ENCODE measurements at places on chromosomes 5 and 9.

GRCh38 chr5:170917113-170917512, 55.3 kb downstream of the RANBP17 start:
- DNase-seq, result no peak

DNA sequence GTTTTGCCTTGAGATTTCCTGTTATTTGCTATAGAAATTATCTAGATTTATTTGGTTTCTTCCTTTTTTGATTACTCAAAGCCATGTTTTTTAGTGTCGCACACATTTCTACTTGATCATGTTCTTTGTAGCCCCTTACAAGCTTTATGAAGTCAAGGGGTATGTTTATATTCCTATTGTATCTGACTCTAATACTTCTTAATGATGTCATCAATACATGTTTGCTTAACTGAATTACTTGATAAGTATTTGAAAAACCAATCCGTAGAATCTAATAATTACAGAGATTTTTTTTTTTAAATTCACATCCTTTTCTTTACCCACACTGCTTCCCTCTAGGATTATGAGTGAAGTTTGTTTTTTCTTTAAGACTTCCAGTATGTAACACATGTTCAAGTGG, 53.0 kb downstream of the CDC42SE2 start:
- DNase-seq, result no peak

DNA sequence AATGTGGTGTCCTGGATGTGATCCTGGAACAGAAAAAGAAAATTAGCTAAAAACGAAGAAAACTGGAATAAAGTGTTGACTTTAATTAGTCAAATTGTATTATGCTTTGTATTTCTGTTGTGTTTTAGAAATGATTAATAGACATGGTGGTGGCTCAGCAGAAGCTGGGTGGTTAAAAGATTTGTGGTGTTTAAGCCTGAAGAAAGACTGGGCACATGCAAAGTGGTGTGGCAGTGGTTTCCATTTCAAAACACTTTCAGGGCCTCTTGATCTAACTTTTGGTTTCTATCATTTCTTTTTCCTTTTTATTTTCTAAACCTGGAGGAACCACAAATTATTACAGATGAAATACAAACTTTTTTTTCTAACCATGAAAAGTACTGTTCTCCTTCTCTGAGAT, 44.1 kb downstream of the ADGRV1 start:
- no peak for DNase-seq

DNA sequence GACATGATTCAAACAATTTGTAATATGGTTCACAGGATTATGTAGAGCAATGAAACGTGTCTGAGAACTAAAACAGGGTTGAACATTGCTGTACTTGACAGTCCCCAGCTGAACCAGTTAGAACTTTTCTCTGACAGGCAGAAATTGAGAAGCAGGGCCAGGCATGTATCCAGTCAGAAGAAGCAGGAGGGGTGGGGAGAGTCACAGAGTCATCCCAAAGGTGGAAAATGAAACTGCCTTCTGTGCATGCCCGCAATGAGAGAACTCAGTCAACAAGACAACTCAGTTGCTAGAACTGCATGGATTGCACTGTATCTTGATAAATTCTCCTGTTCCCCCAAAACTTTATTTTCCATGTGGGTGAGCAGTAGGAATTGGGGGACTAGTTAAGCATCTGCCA, 72.9 kb upstream of the PRLR start:
- DNase-seq, result no peak

DNA sequence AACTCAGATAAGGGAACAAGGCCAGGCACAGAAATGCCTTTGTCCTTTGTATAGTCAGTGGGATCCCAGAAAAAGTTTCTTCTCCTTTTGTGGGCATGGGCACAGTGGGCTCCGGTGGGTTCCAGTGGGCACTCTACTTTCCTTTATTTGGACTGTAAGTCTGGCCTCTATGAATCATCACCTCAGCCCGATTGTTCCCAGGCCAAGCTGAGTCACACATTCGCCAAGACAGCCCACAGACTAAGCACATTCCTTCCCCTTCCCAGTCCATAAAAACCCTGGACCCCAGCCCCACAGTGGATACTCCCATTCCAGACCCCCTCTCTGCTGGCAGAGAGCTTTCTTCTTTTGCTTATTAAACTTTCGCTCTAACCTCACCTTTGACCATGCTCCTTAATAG, 165.0 kb downstream of the FBXL17 start:
- DNase-seq, result no peak

DNA sequence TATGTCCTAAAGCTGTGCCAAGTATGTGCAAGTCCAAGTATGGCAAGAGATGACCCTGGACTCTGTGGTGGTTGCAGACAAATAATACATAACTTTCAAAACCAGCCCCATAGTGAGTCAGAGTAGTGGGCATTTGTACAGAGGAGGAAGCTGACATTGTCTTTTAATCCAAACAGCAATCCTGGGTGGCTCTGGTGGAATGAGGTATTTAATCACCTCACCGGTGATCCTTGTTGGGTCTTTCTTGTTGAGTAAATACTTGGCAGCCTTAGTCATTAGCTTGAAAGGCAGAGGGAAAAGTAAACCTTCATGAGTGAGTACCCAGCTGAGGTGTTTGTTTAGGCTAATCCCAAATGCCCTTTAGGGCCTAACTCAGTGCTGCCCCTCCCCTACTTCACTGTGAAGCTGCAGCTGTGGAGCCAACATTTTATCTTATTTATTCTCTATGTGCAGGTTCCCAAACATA, 148.7 kb upstream of the SLC12A2 start:
- DNase-seq, result no peak

GRCh38 chr5:179926657-179927056, 19.0 kb upstream of the TBC1D9B start:
- no peak for DNase-seq

Data from femur (tissue), 1 donor.